RCC 7860 (cell line): ENCODE measurements at places on chromosomes 1 and 21.

- DNase-seq = no peak
These were observed 250.2 kb upstream of the C1orf174 start for GRCh38 chr1:4150262-4150661.

- DNase-seq = peak; percentile 74
These were observed at the start of gene RNF207 for GRCh38 chr1:6205849-6206519. TSS of gene RNF207 (plus strand) at chr1:6206119. CDS start at chr1:6206536, 417 bp downstream.

DNA sequence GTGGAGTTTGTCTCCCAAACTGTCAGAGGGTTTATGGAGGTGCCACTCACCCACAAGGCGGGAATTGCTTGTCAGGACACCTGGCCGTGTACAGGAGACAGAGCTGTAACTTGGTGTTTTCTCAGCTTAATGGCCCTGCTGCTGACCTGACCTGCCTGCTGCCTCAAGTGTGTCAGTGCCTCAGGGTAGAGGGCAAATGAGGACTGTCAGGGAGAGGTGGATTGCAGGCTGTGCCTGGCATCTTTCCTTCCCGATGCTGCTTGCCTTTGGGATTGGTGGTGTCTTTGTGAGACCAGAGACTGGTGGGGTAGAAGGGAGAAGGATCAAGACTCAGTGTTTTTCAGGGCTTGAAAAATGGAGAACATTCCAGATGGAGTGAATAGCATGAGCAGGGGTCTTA lies 31.4 kb downstream of the TMEM53 start:
- DNase-seq = no peak

GRCh38 chr1:182200025-182200812 lies 138.7 kb upstream of the ZNF648 start:
- no peak for DNase-seq

GRCh38 chr21:45513003-45513717 lies 29.1 kb downstream of the SLC19A1 start:
- DNase-seq = peak; percentile 29

DNA sequence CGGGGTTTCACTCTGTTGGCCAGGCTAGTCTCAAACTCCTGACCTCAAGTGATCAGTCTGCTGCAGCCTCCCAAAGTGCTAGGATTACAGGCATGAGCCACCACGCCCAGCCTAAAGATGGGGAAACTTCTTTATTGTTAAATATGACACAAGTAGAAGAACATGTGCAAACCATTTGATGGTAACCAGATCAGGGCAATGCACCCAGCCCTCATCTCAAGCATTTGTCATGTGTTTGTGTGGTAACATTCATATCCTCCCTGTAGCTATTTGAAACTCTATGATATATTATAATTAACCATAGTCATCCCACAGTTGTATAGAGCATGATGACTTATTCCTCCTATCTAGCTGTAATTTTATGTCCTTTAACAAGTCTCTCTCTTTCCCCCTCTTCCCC lies 119.5 kb upstream of the TMPRSS2 start:
- no peak for DNase-seq

DNA sequence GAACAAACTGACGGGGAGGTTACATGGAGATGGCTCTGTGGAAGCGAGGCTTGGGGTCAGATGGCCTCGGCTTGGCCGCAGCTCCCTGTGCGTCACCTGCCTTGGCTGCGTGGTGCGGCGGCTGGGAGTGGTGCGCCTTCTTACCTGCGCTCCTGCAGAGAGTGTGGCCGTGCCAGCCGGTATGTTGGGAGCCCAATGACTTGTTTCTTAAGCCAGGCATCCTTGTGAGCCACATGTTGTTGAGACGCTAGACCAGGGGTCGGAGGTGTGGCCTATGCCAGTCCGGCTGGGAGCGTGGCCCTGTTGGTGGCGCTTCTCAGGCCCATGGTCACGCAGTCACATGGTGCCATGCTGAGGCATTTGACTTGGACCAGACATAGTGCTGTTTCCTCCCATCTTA lies 10.5 kb downstream of the SLX9 start:
- DNase-seq = no peak

- DNase-seq = no peak
These were observed 15.2 kb downstream of the DBT start for GRCh38 chr1:100234432-100234831.

- DNase-seq = no peak
These were observed 1.9 kb upstream of the MYOC start for GRCh38 chr1:171654201-171654941.

DNA sequence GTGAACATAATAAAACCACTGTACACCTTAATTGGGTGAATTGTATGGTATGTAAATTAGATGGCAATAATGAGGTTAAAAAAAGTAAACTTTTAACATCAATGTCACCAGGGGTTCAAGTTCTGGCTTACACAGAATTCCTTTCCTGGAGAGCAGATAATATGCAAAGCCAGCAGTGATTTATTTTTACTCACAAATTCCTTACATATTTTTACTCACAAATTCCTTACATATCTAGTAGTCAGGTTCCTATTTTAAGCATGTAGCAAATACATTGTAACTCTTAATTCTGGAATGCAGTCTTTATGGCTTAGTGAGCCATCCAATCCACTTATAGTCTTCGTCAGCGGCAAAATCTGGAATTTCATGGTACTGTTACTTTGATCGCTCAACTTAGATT lies 1.3 kb upstream of the UBE4B start:
- DNase-seq = peak; percentile 91

DNA sequence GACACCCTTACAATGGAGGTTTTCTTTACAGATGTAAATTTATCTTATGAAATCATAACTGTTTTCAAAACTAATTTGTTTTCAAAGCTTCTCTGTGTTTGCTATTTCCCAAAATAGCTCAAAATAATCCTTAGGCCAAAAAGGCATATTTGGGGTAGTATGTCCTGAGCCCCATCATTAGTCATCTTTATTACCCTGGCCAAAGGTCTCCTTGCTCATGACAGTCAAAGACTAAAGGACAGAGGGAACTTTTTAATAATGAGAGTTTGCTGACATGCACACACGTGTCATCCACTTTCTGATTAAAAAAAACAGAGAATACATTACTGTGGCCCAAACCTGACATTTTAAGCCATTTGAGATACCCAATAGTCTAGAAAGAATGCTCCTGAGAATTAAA lies 221.9 kb upstream of the DUSP10 start:
- DNase-seq = peak; percentile 3

DNA sequence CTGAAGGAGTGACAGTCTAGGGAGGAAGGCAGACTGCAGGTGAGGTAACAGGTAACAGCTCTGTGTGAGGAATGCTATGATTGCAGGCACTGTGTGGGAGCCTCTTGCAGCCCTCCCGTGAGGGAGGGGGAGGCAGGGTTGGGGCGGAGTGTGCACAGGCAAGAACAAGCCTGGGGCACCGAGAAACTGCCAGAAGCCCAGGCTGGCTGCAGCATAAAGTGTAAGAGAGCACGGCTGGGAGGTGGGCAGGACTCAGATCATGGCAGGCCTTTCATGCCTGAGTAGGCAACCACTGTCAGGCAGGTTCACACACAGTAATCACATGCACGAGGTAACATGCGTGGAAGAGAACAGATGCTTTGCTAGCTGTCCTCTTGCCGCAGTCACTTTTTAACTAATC lies 11.3 kb upstream of the RHEX start:
- no peak for DNase-seq
